ENCODE measurements at places on chromosomes 2 and 18.

- peak; percentile 79 for DNase-seq
These were observed 34.5 kb upstream of the ARL5A start for GRCh38 chr2:151862700-151863099.

DNA sequence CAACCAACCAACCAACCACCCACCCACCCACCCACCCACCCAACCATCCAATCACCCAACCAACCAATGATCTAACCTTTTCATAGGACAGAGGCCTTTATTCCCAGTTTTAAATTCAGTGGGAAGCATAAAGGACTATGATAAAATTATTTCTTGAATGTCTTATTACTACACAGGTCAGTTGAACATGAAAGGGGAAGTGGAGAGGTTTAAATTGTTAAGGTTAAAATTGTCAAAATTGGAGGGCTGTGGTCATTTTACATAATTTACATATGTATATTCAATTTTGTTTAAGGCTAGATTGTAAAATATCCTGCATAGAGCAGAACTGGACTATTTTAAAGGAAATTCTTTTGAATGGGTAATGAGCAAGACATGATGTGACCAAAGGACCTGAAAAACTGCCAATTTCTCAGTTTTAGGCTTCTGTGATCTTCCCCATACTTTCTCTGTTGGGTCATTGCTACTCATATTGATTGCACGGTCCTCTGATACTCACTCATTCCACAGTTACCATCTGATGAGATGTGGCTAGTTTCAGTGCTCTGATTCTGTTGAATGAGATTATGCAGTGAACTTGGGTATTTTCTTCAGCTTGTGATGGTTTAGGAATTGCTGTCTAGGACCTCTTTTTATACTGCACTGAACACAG, 127.4 kb downstream of the PLCL1 start:
- DNase-seq = no peak

DNA sequence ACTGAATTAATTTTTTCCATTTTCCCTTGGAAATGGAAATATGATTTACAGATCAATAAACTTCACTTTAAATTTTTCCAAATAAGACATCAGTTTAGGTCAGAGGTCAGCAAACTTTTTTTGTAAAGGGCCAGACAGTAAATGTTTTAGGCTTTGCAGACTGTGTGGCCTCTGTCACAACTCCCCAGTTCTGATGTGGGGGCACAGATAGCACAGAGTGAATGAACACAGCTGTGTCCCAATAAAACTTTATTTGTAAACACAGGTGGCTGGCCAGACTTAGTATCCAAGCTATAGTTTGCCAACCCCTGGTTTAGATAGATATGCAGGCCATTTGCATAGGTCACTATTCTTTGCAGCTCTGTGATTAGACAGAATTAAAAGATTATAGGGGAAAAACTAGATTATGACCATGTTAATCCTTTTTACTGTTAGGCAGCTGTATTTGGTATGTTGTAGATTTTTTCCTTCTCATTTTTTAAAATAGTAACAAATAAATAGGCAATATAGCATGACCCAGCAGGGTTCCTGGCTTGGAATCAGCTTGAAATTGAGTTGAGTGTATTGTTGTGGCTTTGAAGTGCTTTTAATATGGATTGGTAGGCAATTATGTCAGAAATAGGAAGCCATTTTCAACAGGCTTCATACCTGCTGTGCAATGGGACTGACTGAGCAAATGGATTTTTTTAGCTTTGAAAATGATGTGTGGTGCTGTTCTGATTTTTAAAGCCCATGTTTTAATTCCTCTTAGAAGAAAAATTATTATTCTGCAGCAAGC, 59.7 kb downstream of the WDSUB1 start:
- peak; percentile 27 for DNase-seq

DNA sequence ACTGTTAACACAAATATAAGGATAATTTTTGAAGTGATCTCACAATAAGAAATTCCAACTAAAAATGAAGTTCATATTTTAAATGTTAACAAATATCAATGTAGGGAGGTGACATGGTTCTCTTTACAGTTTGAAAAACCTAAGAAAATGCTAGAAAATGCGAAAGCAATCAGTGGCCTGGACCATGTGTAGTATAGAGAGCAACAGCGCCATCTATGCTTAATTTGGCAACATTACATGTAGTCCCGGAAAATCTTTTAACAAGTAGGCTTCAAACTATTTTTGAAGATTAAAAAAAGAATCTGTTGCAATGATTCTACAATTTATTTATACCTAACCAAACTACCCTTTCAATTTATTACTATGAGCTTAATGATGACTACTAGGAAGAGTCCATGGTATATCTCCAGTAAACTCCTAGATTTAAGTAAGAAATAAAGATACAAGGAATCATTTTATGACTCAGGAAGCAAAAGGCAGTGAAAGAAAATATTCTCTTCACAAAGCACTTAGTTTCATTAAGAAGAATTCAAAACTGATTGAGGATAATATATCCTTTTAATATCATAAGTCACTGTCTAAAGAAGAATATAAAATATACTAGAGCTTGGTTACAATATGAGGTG, 33.3 kb downstream of the NDUFA10 start:
- peak; percentile 28 for DNase-seq

DNA sequence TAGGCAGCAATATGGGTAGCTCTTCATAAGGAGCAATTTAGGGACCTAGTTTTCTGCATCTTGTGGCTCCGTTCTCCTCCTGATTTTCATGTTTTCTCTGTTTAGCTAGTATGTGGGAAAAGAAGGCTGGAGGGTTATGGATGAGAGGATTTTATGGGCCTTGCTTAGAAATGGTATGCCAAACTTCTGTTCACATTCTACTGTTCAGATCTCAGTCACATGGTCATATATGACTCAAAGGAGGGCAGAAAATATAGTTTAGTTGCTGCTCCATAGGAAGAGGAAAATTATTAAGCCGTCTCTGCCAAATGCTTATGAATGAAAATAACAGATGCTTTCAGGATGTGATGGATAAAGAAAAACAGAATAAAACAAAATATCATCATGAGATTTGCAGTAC, 361.8 kb upstream of the CWC22 start:
- DNase-seq = no peak

DNA sequence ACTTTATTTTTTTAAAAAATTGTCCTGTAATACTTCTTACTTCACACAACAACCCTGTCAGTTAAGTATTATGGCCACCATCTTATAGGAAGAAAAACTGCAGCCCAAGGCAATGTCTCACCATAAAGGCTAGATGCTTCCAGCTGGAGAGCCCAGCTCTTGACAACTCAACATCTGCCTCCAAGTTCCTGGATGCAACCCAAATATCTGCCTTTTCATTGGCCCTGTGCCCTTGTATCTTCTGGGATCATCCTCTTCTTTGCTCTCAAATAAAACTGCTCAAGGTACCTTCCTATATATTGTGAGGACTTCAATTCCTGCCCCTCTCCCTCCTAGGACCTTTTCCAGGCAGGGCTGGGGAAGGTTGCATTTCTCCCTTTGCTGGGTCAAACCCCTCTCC, 69.5 kb downstream of the BIN1 start:
- no peak for DNase-seq

DNA sequence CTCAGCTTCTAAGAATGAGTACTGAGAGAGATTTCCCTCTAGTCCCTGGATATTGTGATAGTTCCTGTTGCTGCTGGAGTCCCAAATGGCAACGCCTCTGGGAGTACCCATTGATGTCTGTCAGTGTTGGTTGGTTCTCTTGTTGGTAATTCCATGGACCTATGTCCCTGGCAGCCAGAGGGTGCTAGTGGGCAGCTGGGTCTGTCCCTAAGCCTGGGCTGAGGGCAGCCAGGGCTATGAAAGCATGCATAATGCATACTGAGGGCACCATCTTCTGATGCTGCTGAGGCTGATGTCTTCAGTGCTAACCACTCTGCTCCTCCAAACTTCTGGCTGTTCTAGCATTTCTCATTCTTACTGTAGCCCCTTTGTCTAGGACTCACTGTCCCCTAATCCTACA, 35.9 kb downstream of the NABP1 start:
- no peak for DNase-seq

DNA sequence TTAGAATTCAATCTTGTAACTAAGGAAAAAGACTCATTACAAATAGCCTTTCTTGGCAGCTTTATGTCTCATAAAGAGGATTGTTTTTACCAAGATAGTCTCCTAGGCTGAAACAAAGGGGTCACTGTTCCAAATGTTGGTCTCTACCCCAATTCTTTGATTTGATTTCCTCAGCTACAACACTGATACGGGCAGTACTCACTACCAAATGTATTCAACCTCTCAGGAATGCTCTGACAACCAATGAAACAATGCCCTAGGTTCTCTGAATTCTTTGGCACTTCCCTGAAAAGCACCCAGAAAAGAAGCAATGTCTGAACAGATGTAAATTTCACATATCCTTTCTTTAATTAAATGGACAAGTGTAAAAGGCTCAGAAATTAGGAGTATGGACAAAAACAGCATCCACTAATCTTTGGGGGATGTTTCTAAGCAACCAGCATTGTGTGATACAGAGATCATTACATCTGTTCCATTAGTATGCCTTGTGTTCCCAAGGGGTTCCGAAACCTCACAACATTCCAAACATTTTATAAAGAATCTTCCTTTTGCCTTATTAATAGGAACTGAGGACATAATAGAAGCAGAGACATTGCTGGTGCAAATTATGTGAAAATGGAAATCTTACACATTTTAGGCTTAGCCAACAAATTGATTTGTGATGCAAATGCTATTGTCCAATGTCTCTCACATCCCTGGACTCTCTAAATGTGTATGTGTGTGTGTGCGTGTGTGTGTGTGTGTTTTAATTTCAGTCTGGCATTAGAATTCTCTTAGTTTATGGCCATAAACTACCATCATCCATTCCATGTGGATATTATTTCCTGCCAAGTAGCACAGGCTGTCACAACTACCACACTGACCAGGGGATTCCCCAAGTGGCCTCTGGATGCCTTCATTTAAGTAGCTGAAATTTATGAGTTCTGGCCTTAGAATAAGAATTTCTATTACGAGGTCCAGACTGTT, 276.0 kb downstream of the MTX2 start:
- DNase-seq = no peak

GRCh38 chr2:19801367-19802080, 100.3 kb downstream of the TTC32 start:
- DNase-seq = no peak

GRCh38 chr2:150476809-150477302, 10.6 kb downstream of the RND3 start:
- DNase-seq = no peak

DNA sequence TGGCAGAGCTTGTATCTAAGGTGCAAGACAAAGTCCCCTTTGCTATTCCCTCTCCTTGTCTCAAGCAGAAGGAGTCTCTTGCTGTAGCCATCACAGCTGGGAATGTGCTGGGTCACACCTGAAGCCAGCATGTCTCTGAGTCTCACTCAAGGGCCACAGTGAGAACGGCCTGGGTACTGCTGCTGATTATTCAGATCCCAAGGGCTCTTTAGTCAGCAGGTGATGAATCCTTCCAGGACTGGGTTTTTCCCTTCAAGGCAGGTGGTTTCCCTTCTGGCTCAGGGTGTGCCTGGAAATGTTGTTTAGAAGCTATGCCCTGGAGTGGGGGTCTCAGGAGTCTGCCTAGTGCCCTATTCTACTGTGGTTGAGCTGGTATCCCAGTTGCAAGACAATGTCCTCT, 356.3 kb downstream of the PARD3B start:
- DNase-seq = no peak

DNA sequence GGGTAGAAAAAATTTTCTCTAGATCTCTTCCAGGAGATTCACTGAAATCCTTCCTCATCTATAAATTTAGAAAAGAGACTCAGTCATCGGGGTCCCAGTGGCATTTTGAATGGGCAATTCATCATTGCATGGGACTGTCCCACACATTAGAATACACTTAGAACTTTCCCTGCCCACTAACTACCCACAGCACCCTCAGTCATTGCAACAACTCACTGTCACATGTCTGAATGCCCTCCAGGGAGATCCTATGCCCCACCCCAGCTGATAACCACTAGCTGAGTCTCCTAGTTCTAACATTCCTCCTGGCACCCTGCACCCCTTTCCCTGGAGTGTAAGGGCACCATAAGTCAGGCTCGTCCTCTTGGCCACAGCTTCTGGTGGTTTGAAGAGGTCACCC, 89.6 kb downstream of the INSIG2 start:
- no peak for DNase-seq

DNA sequence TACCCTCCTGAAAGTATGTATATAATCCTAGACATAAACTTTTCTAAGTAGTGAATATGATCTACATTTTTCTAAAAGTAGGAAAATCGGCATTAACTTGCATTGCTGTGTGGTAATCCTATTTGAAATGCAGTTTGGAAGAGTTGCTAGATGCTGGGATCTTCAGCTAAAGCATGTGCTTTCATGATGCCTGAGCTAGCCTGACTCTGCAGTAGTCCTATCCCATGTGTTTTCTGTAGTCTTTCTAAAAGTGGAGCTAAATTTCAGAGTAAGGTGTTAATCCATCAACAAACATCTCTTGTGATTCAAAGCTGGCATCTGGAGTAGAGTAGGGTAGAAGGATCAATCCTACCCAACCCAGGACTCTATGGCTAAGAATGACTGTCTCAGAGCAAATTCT, 229.4 kb downstream of the THSD7B start:
- DNase-seq = no peak

- DNase-seq = peak; percentile 12
These were observed 1.5 kb downstream of the TTC32 start for GRCh38 chr2:19899985-19900930.

DNA sequence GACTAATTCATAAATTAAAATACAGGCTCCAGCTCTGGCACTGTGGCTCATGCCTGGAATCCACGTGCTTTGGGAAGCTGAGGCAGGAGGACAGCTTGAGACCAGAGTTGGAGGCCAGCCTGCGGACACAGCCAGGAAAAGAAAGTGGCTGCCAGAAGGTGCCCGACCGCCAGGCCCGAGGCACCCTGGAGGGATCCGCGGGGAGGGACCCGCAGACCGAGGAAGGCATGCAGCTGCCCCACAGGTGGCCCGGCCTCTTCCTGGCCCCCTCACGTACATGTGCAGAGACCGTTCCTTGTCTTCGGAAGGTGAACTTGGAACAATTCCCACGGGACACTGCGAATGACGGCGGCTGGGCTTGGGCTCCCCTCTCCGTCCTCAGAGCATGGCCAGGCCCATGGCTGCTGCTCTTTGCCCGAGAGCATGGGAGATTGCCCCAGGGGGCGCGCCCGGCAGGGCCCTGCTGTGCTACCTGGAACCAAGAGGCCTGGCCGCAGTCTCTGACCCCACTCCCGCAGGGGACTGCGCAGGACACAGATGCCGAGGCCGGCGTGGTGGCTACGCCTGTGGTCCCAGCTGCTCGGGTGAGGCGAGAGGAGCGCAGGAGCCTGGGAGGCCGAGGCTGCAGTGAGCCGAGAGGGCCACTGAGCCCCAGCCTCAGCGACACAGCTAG, 55.6 kb upstream of the IMP4 start:
- DNase-seq = no peak

All from NCI-H345 (cell line).